ENCODE measurements at places on chromosomes 1 and 21.

- no peak for DNase-seq
Measured at GRCh38 chr21:32515874-32516273, 69.4 kb downstream of the TCP10L start.

DNA sequence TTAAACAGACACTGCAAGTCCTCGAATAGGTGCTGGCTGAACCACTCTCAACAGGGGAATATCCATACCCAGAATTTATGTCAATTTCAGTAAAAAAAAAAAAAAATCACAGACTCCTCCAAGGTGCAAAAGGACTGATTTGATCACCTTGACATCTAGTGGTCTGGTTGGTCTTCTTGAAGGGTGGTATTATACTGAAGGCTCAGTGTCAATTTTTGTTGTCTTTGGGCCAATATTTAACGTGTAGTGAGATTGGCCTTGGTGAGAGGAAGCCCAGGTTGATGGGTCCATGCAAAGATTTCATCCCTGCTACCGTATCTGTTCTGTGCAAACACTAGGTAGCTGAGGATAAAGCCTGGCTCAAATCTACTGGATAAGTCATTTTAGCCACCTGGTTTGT is 4.0 kb upstream of the GBP5 start:
- no peak for DNase-seq

DNA sequence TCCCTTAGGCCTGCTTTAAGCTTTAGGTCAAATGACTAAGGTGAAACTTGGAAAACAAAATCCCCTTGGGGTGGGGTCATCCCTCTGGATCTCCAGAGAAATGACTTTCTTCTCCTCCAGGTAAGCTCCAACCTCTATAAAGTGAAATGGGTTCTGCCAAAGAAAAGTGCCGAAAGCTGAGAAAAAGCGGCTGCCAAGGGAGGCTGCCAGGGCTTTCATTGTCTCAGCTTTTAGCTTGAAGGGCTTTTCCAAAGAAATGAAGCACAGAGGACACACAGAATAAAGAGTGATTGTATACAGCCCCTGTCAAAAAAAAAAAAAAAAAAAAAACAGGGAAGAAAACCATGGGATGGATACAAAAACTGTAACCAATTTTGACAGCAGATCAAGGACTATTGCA is 126.9 kb downstream of the TGFBR3 start:
- DNase-seq: no peak

DNA sequence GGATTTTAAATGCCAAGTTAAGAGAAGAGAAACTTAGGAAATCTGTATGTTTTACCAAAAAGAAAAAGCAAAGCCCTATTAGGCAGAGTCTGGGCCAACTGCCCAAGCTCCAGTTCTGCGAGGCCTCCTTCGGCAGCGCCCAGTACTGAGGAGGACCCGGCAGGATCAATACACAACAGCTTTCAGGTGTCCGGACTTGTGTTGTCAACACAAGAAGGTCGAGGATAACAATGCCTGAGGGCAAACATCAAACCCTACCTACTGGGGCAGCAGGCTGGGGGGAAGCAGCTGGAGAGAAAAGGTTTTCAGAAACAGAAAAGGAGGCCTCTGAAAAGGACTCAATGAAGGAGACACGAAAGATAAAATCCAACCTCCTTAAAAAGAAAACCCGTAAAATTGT is 98.1 kb upstream of the GJB5 start:
- DNase-seq: peak; percentile 29

GRCh38 chr1:115409094-115410015 is 71.3 kb upstream of the NGF start:
- DNase-seq: no peak

DNA sequence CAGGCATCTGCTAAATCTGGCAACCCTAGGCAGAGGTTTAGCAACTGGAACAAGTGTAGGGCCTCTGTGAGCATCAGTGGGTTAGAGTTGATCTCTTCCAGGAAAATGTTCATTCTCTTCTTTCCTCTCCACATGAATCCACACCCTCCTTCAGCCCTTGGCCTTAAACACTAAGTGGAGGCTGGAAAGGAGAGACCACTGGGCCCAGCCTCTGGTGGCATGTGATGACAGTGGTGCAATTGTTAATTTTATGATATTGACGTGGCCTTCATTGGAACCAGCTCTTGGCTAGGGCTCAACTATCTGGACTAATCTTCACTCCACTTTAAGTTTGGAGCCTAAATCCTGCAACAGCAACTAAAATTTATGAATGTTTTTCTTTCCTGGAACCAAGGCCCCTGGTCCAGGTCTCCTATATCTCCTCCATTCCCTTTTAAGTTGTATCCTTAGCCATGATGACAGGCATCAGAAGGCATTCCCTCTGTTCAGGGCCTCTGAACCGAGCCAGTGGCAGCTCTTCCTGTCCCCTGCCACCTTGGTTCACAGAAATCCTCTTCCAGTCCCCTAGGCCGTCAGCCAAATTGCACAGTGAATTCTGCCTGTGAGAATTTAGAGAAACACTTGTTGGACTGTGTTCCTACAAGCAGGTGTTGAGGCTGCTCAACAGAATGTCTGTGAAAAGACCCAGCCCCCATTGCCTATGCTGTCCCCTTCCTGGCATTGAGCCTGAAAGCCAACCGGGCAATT is 132.2 kb downstream of the PSMG1 start:
- no peak for DNase-seq

DNA sequence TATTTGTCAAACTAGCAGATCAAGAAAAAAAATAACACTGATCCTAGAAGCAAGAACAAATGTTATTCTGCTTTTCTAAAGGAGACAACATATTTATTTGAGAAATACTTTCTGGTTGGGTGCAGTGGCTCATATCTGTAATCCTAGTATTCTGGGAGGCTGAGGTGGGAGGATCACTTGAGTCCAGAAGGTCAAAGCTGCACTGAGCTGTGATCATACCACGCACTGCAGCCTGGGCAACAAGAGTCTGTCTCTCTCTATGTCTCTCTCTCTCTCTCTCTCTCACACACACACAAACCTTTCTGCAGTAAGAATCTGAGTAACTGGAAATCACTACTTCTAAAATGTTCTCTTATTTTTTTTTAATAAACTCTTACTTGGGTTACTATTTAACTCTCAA is 31.2 kb downstream of the PRPF38A start:
- no peak for DNase-seq

GRCh38 chr1:80441664-80442063 is 1359.1 kb upstream of the ADGRL2 start:
- DNase-seq: no peak

GRCh38 chr1:110243574-110243973 is 33.5 kb downstream of the KCNC4 start:
- DNase-seq: peak; percentile 76

- no peak for DNase-seq
Measured at GRCh38 chr1:5998051-5998905, 6.1 kb upstream of the NPHP4 start.

- no peak for DNase-seq
Measured at GRCh38 chr1:21734526-21734925, 48.4 kb downstream of the USP48 start.

GRCh38 chr1:3018051-3018471 is 3.2 kb upstream of the ACTRT2 start:
- no peak for DNase-seq

GRCh38 chr1:67838180-67838910 is 5.1 kb upstream of the GNG12 start:
- peak; percentile 10 for DNase-seq

DNA sequence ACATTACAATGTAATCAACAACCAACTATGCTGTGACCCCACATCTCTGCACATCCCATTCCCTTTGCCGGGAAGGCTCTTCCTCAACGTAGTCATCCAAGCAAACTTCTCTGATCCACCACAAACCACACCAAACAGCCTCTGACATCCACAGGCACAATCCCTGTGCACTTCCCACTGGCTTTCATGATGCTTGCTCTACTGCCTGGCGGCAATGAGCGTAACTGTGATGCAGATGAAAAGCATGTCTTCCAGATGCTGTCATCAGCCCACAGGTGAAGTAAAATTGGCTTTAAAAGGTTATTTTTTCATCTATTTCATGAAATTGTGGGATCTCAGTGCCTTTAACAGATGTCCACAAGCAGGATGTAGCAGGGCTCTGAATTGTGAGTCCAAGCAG is 635.2 kb downstream of the SMYD3 start:
- DNase-seq: no peak

DNA sequence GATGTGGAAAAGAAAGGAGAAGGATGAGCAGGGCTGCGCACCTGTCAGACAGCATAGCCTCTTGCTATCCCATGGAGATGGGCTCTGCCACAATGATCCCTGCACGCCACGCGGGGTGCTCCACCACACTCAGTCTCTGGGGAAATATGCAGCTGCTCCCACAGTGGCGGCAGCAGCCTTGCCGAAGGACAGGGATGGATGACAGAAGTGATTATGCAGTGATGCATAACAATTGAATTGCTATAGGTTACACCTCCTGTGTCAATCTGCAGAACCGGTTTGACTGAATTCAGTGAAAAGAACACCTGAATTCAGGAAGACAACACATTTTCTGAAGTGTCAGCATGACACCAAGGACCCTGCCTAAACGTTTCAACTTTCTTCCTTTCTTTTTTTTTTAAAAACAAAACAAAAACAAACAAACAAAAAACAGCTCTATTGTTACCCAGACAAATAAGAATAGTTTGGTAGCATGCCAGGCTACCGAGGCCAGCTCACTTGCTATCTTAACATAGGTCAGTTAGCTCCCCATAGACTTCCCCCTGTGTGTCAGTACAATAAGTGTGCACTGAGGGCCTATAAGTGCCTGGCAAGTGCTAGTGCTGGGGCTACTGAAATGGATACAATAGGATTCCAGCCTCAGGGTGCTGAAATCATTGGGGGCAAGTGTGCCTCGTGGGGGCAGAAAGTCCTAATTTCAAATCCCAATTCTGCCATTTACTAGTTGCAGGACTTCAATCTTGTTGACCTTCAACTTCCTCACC is 127.6 kb upstream of the LMO4 start:
- peak; percentile 80 for DNase-seq

GRCh38 chr1:204084247-204084772 is 11.4 kb downstream of the SOX13 start:
- DNase-seq: peak; percentile 99

DNA sequence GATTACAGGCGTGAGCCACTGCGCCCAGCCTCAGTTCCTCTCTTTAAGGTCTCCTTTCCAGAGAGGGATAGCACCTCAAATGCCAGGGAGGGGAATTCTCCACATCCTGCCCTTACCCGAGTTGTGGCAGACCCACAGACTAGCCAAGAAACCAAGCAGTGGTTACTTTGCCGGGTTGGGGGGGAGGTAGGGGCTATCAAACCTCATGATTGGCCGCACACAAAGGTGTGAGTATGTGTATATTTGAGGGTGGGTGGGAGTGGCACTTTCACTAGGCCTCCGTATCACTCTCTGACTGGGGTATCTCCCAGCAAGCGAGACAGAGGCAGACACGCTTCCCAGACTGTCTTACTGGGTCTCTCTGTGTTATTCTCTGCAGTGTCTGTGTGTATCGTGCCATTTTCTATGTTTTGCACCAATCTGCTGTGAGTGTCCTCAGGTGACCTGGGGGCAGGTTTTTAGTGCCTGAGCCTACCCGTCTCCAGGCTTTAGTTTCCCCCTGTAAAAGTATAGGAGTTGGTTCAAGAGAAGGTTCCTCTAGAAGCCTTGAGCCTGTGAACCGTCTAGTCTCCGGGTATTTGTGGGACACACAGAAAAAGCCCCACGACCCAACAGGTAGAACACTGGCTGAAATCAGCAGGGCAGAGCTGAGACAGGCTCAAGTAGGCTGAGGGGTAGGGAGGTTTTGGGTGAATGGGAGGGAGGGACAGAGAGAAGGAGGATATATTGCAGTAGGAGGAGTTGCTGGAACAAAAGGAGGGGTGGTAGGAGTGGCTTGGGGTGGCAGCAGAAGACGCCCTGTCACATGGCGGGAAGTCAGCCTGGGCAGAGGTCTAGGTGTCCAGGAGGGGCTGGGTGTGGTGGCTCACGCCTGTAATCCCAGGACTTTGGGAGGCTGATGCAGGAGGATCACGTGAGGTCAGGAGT is 10.3 kb downstream of the LMNA start:
- no peak for DNase-seq

DNA sequence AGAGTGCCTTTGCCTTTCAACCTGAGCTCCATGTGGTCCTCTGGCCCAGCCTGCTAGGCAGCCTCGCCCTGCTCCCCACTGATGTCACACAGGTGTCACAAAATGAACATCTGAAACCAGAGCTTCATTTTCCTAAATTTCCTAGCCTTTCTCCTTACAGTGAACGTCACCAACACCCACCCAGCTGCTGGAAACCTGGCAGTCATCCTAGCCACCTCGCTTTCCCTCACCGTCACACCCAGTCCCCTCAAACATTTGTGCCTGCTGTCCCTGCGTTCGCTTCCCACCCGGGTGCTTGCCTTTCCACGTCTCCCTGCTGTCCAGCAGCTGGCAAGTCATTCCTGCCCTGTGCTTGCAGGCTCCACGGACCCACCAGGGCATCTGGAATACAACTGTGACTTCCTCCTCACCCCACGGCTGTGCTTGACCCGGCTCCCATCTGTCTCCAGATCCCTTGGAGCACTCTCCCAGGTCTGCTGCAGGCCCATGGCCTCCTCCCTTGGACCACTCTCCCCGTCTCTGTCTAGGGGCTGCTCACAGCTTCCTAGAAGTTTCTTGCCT is 23.5 kb downstream of the ADARB1 start:
- no peak for DNase-seq

DNA sequence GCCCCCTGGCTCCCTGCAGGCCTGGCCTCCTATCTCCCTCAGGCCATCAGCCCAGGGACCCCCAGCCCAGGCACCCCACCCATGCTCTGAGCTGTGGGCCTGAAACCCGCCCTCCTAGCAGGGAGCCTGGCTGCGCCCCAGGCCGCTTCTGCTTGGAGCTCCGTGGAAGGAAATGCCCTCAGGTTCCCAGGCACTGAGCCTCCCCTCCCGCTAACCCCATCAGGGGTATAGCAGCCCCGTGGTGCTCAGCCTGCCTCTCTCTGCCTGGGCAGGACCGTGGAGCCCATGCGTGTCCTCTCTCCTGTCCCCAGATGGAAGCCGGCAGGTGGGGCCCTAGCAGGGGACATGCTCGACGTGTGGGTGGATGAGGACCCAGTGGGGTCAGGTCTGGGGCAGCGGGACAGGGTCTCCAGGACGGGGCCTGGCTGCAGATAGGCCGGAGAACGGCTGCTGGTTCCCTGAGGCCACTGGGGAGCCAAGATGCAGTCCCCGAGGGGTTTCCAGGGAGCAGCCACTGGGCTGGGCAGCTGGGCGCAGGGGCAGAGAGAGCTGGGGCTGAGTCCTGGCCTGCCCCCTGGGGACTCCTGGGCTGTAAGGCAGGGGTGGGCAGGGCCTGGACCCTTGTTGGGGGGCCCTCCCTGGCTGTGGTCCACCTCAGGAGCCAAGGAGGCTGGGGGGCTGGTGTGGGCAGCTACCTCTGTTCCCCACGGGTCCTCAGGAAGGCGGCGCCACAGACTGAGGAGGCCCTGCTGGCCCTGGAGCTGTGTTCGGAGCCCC is 75.5 kb downstream of the MORN1 start:
- no peak for DNase-seq

GRCh38 chr1:17258116-17258757 is 9.3 kb downstream of the PADI3 start:
- DNase-seq: no peak

DNA sequence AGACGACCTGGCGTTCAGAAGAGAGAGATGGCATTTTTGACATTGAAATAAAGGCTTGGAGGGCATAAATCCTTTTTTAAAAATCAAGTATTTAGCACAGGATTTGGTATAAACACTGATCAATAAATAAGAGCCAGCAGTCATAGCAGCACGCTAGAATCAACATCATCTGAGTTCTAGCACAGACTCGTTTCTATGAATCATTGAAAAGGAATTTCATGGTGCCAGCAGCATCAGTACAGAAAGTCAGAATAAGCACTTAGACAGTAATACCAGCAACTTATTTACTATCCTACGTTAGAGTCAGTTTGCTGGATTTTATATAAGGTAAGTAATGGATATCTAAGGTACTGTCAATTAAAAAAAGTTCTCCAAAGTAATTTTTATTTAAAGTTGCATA is 119.3 kb downstream of the HLCS start:
- no peak for DNase-seq

Data from NCI-H1417 (cell line).